ENCODE measurements at places on chromosomes 11 and 22.

DNA sequence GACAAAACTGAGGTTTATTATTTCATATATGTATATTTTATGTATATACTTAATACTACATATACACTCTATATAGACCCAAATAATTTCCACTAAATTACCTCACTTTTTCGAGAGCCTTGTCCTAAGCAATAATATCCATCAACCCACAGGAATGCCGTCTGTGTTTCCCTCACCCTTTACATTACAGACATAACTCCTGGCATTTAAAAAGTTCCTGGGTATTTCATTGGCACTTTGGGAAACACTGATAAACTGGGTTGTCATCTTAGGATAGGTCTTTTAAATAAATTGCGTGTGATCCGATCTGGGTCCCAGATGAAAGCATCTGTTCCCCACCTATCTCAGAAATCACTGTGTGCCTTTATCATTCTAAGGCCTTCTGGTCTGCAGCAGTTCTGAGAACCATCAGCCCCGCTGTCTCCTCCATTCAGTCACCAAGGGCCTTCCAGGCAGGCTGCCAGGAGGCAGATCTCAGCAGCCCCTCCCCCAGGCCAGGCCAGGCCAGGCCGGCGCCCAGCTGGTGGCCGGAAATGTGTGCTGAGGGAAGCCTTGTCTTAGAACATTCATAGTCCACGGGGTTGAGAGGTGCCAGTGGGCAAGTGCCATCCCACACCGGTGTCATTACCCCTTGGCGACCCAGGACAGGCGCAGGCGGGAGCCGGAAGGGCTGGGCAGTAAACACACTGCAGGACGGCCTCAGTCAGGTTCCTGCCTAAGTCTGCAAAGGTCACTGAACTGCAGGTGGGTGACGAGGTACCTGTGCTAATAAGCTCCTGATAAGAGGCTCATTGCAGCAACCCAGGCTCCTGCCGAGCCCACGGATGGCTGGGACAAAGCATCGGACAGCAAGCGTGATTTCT lies 3.3 kb downstream of the FGF19 start:
- peak; percentile 39 for DNase-seq

GRCh38 chr11:87281496-87281895 lies 243.8 kb downstream of the TMEM135 start:
- peak; percentile 66 for DNase-seq

- DNase-seq = peak; percentile 93
These were observed 51.0 kb downstream of the SYTL2 start for GRCh38 chr11:85759915-85760314.

DNA sequence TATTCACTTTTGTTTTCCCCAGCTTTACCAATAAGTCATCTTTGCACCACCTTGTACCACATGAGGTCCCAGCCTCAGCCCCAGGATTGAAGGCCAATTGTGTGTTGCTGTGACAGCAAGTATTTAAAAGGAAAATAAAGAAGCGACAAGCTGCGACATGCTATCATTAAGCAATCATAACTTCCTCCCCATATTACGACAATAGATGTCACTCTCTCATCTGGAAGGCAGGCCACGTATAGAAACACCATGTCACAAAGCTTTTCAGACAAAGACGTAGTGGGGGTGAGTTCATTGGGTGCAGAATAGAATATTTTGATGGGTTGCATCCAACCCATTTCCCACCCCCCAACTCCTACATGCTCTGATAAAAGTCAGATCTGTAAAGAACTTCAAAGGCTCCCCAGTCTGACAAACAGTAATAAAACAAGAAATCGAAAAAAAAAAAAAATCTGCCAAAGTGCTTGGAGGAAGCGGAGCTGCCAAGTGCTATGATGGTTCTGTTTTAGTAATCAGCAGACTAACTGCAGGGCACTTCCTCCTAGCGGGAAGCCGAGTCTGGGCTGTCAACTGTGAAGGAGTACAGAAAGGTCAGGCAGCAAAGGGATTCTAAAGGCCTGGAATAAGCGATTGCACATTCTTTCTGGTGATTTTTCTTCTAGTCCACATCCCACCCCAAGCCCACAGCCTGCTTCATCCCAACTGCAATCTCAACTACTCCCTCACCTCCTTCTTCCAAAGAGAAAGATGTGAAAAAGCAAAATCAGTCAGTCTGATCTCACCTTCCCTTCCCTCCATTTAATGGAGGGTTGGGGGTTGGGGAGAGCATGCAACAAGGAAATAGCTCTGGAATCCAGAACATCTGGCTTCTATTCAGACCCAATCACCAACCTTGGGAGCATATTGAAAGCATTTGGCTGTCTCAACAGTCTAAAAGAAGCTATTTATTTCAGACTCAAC lies 131.4 kb upstream of the UBASH3B start:
- DNase-seq = peak; percentile 89

GRCh38 chr11:64372802-64373597 lies 14.0 kb downstream of the RPS6KA4 start:
- DNase-seq = peak; percentile 48

DNA sequence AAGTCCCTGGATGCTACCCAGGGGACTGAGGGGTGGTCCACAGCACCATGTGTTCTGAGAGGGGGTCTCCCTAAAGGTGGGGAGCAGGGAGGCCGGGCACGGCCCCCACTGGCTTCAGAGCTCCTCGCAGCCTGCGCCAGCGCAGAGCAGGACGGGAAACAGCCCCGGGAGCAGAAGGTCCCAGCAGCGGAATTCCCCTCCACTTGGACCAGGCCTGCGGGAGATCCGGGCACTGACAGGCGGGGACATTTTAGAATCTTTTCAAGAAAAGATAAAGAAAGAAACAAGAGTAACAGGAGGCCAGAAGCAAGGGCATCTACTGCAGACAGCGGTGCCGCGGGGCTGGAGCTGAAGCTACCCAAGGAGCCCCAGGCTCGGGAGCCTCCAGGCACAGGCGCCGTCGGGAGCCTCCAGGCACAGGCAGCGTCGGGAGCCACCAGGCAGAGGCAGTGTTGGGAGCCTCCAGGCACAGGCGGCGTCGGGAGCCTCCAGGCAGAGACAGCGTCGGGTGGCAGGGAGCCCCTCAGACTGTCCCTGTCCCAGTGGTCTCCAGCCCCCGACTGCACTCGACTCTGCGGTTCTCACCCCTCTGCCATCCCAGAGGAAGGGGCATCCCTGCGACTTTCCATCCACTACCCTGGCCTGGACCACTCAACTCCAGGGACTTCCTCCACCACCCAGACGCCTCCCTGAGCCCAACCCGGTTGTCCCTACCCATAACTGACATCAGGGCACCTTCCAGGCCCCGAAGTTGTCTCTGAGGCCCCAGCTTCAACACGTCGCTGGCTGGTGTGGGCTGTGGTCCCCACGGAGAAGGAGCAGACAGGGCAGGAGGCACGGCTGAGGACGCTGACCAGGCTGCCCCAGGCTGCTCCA lies 211.1 kb downstream of the BRD1 start:
- DNase-seq = no peak

- DNase-seq = peak; percentile 100
These were observed 21.8 kb downstream of the CLMP start for GRCh38 chr11:123173040-123173855.

GRCh38 chr22:29702931-29703501 lies 16.8 kb upstream of the CABP7 start:
- no peak for DNase-seq

DNA sequence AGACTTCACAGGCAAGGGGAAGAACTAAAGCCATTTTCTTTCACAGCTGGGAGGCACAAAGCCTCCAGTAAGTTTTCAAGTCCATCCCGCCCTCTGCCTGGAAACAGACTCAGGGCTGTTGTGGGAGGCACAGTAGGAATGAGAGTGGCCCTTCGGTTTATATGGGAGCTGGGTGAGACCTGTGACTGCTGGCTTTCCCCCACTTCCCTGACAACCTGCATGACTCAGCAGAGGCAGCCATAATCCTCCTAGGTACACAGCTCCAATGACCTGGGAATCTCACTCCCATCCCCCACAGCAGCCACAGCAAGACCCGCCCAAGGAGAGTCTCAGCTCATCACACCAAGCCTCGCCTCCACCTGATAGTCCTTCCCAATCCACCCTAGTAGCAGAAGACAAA lies 12.1 kb upstream of the TMEM45B start:
- no peak for DNase-seq

- no peak for DNase-seq
These were observed 27.4 kb upstream of the PLET1 start for GRCh38 chr11:112288021-112288420.

DNA sequence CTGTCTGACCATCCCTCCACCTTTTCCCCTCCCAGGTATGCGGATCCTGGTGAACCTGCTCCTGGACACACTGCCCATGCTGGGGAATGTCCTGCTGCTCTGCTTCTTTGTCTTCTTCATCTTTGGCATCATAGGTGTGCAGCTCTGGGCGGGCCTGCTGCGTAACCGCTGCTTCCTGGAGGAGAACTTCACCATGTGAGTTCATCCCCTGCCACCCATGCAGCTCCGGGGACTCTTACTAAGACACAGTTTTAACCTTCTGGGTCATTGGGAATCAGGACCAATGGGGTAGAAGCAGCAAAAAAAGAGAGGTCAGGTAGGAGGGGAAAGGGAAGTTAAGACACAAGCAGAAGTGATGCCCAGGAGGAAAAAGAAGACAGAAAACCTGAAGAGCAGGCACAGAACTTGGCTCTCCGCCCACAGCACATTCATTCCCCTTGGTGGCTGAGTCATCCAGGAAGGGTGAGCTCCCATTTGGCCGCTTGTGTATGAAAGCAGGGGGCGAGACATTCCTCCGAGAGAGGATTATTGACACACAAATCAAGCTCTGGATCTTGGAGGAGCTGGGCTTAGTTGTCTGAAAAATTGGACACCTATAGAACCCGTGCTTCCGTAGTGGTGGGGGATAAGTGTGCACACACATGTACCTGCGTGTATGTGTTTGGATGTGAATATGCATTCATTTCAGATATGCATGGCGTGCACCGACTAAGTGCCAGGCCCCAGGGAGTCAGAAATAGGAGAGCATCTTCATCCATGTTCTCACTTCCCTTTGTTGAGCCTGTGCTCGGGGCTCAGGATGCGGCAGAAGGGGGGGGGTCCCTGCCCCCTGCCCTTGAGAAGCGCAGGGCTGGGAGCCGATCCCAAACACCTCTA lies 64.2 kb downstream of the CACNA1I start:
- peak; percentile 76 for DNase-seq

DNA sequence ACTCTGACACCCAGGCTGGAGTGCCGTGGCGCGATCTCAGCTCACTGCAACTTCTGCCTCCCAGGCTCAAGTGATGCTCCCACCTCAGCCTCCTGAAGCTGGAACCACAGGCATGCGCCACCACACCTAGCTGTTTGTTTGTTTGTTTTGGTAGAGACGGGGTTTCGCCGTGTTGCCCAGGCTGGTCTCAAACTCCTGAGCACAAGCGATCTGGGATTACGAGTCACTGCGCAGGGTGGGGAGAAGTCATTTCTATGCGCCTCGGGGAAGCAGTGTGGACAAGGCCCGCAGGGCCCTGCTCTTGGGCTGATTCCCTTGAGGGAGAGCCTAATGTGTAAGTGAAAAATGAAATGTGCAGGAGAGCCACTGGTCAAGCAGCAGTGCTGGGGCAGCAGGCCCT lies 19.6 kb upstream of the SEPTIN5 start:
- DNase-seq = no peak

DNA sequence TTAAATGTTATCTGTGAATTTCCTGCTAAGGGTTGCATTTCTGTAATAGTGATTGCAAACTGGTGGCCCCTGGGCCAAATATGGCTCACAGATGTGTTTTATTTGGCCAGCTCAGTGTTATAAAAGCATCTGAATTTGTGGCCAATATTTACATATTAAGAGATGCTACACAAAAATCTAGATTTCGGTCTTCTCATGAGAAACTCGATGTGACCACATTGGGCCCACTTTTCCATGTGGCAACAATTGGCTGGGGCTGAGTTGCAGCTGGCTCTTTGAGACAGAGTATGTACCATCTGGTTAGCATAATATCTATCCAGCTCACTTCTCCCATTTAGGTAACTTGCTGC lies 244.5 kb upstream of the POU2AF2 start:
- peak; percentile 76 for DNase-seq

DNA sequence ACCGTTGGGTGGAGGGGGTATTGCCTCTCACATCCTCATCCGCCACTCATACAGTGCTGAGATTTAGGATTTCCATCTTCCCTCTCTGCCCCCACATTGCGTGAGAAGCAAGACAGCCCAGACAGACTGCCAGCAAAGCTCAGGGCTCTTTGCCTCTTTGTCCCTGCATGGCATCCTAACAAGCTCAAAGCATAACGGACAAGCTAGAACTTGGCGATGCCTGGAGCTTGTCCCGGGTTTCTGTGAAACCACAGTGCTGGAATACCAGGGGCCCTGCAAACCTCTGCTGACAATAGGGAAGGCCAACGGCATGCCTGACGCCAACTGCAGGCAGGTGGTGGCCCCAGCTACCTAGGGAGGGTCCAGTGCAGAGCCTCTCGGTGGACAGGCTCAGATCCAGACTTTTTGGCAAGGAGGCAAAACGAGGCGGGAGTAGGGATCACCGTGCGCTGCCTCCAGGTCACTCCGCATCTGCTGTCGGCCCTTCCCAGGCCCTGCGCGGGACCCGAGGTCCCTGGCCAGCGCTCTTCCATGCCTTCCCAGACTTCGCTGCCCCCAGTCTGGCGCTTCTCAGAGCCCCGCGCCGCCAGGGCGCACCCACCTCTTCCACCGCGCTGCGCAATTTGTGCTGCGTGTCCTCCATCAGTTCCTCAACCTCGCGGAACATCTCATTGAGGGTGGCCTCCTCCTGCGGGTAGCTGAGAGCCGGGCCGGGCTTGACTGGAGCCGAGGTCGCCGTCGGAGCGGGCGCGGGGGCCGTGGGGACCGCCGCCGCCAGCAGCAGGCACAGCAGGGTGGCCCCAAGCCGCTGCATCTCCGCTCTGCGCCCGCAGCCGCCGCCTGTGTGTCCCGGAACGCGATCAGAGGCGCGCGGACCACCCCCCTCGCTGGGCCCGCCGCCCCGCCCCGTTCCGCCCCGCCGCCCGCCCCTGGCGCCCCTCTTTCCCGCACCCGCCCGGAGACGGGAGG lies at the start of gene DKK3:
Gene DKK3 (minus strand): TSS at position 858 of the 969 bp plus-strand sequence. CDS start 44 bp downstream, at position 814.
- DNase-seq = peak; percentile 63

GRCh38 chr11:100841711-100842407 lies 154.8 kb downstream of the ARHGAP42 start:
- no peak for DNase-seq

DNA sequence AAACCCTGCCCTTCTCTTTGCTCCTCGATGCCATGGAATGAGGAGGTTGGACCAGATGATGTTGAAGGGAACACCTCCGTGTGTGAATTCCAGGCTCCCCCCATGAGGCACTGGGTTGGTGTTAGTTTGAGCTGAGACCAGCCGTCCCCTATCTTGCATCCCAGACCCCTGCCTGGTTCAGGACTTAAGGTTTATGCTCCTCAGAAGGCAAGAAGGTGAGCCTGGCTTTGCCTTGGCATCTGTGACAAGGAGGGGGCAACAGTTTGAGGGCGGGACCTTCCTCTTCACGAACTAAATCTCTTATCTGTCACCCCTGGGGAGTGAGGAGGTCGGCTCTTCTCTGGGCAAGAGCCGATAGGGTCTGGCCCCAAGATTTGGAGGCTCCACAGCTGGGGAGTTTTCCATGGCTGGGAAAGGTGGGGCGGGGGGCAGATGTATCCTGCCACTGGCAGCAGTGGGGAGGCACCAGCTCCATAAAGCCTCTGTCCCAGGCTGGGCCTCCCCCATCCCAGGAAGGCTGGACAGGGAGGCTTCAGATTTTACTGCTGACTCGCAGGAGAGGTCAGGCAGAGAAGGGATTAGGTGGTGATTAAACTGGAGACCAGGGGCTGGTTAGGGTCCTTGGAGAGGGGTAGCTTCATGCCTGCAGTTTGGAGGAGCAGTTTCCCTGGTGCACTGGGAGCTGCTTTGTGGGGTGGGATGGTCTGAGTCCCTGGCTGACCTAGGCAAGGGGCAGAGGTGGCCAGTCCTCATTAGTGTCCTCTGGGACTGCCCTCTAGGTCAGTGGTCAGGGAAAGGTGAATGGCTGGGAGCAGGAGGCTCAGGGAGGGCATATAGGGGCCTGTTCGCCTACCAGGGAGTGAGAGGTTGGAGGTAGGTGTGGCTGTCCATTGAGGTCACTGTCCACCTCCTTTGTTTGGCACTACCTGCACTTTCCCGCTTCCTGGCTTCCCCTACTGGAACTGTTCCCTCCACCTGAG lies 1.1 kb downstream of the SEC14L2 start:
- DNase-seq = no peak
